ENCODE measurements at places on chromosomes 12 and 14.

DNA sequence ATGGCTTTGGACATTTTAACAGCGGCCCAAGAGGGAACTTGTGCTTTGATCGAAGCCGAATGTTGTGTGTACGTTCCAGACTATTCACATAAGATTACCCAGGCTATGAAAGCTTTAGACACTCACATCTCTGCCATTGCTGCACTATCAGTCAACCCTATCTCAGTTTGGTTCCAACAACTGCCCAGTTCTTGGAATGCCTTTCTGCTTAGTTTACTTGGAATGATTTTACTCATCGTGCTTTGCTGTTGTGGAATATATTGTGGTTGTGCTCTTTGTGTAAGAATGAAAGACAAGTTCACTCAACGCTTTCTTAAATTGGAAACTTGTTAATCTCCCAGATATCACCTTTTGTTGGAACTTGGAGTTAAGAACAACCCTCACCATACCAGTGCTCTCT is 498.2 kb downstream of the GLT1D1 start:
- no peak for DNase-seq

DNA sequence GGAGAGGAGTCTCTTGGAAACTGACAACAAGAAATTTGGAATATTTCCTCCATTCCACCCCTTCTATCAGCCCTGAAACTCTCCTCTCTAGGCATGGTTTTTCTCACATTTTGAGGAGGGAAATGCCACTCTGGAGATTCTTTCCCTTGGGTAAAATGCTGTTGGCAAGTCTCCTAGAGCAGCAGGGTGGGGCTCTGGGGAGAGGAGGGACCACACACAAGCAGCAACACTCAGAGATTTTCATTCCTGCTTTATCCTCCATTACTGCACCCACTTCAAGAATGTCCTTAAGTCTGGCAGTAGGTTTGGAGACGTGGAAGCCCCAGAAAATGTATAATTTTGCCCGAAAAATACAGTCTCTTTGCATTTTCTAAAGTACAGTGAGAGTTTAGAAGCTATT is 130.8 kb upstream of the FLRT2 start:
- DNase-seq = no peak

DNA sequence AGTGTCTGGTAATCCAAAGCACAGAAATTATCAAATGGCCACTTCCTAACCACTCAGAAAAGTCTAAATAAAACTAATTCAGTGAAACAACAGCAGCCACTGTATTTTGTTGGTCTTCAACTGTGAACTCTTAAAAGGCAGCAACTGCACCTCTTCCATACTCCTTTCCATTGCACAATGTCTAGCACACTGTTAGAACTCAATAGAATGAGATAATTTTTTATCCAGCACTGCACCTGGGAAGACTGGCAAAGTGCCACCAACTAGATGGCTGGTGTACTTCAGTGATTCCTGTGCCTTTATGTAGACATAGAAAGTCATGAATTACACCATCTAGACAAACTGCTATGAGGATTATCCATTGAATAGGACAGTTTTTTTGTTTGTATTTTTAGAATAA is 26.2 kb downstream of the LGR5 start:
- no peak for DNase-seq

DNA sequence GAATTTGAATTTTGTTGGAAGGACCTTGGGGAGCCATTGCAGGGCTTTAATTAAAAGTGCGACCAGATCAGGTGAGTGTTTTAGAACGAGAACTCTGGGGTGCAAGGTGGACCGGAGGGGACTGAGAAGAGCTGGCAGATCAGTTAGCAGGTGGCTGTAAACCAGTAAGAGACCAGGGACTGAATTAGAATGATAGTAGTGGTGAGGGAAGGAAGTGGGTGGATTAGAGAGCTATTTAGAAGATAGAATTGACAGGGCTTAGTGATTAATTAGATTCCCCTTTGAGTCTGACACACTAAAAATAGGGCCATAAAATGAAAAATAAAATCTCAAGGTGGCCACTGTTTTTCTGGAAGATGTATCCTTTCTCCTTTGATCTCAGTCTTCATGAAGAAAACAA is 44.8 kb downstream of the PLXNC1 start:
- no peak for DNase-seq

DNA sequence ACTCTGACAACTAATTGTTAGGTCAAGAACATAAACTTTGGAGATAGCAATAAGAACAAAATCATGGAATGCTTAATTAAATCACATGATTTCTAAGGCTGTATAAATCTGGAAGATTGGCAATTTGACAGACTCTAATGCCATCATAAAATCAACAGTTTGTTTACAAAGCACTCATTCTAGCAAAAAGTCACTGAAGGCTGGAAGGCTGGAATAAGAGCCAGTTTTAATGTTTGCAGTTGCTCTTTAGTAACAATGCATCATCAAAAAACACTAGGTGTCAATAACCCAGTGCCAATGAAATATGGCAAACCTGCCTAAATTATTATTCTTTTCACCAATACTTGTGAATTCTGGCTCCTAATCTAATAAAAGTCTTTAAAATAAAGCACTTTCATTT is 65.0 kb downstream of the NUMB start:
- DNase-seq = no peak

DNA sequence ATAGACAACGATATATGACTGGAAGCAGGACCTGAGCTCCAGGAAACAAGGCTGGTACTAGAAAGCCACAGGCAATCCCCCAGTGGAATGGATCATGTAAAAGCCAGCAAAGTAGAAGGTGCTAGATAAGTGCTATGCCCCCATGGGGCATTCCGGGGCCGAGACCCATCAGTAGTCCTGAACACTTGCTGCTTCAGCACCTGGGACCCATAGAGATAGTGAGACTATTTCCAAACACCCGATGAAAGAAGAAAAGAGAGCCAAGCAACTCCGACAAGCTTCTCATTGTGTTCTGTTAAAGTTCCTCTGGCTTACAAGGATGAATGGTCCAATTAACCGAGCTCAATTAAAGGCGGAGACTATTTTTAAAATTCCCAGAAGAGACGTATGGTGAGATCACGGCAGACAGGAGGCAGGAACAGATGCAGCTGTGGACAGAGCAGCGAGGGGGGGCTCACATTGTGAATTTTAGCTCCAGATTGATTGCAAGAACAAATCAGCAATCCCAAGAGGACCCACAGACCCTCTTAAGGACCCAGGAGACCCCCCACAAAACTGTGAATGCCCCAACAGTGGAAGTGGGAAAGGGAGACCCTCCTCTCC is 142.5 kb upstream of the OVCH1 start:
- DNase-seq = no peak

DNA sequence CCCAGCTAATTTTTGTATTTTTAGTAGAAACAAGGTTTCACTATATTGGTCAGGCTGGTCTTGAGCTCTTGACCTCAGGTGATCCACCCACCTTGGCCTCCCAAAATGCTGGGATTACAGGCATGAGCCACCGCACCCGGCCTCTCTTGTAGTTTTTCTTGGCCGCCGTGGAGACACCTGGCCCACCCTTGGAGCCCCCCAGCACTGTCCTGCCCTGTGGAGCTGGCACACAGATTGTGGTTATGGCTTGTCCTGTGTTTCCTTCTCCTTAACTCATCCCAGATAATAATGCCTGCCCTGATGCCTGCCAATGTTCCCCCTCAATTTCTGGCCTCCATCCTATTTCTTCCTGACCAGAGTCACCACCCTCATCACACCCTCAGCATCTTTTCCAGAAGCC is 57.9 kb downstream of the CHGA start:
- no peak for DNase-seq

DNA sequence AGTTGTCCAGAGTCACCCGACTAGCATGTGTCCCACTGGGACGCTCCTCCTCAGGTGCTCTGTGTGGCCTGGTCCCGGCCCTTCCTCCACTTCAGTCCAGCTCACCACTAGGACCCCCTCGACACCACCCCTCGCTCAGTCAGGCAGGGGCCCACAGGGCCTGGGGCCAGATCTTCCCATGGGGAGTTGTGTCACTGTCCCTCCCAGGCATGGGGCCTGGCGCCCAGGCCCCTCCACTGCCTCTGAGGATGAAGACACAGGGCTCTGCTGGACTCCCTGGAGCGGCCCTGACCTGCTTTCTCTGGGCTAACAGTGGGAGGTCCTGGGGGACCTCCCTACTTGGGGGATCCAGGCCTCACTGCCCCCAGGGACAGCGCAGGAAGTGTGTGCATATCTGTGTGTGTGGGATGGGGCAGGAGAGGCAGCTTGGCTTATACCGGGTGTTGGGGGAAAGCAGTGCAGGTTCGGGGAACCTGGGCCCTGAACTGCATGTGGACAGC is 43.8 kb downstream of the KRT80 start:
- no peak for DNase-seq

DNA sequence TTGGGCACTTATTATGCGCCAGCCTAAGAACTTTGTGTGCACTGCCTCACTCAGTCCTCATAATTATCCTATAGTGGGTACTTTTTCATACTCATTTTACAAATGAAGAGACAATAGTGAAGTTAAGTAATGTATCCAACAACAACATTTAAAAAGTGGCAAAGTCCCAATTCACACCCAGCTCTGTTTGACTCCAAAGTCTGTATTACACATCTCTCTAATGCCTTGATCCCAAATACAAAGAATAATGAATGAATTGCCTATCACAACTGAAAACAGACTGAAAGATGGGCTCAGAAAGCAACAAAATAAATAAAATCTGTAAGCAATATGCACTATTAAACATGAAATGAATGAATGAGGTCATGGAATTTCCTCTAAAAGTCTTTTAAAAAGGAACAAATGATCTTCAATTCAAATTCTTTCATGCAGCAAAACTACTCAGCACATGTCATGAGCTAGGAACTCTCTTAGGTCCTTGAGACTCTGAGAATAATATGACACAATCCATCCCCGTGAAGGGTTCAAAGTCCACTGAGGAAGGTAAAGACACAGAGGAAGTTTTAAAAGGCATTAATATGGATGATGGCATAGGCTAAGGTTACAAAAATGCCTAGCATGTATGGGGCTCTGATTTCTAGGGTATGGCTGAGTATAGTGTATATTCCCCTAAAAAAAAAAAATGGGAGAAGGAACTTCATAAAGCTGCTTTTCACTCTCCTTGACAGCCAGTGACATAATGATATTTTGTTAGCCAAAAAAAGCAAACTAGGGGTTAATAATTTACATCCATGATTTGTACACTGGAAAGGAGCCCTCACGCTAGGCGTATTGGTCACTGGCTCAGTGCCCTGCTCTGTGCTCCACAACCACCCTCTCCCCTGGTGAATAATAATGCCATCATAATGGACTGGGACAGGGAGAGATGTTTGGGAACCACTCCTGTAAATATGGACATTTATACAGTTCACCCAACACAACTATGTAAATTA is 103.4 kb downstream of the SLC2A13 start:
- no peak for DNase-seq

DNA sequence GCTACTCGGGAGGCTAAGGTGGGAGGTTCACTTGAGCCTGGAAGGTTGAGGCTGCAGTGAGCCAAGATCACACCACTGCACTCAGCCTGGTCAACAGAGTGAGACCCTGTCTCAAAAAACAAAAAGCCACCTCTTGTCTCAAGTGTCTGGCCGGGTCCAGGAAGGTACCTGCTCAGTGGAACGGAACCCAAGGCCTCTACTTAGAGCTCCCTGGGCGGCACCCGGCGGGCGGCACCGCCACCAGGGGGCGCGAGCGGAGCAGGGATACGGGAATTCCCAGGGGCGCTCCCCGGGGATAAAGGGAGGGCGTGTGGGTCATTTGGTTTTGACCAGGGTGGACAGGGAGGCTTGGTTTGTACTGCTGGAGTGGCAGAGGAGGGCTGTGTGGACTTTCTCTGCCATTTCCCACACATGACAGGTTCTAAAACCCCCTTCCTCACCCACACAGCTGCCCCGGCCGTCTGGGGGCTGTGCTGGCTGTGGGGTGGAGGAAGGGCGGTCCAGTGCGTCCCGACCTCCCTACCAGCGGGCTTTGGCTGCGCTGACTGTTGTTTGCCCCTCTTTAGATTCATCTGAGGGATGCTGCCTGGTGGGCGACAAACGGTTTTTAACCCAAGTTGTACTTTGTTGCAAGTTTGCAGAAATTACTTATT is 91.4 kb downstream of the SETD3 start:
- no peak for DNase-seq

GRCh38 chr14:41606282-41606531 is 469 bp upstream of the LRFN5 start:
- no peak for DNase-seq

DNA sequence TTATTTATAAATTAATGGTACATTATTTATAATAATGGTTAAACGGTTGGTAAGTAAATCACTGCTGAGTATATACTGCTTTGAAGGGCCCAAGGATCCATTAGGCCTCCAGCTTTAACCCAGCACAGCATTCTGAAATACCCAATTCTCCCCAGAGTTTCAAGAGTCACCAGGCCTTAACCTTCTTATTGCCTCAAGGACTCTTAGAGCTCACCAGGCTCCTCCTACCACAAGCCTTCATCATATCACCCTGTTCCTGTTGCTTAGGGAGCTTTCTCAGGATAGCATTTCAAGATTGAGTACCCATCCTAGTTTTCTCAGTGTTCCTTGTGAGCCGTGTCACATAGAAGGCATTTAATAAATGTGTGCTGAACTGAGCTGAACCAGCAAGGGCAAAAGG is 242.5 kb downstream of the FBXL14 start:
- DNase-seq = no peak

GRCh38 chr12:59936534-59936933 is 340.7 kb downstream of the SLC16A7 start:
- DNase-seq = no peak

DNA sequence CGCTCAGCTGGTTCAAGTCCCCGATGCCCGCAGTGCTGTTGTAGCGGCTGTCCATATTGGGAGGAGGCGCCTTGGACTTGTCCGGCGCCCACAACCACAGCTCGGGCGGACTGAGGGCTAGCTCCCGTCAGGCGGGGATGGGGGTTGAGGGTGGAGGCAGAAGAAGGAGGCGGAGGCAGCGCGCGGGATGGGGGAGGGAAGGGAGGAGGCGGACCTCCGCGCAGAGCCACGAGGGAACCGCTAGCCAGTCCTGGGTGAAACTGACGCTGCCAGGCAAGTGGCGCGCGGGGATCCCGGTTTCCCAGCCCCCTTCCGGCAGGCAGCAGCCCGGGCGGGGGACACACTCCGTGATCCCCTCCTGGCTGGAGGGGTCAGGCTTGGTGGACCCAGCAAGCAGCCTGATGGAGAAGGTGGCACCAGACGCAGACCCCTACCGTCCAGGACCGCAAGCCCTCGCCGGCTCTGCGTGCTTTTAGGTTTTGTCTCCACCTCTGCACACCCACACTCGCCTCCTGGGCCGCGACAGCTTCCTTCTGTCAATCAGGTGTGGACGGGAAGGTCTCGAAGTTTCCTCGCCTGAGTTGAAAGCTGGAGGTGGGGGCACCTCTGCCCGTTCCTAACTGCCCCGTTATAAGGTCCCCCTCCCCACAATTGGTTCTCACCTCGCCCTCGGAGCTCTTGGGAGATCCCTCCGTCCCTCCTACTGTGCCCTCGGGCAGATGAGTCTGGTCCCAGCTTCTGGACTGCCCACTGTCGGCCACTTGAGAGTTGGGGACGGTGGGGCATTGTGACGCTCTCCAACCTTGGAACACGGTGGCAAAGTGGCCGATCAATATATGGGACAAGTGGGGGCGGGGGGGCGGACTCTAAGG is at the start of gene CPNE8:
Gene CPNE8, minus strand, starts transcription at position 112 of the 872 bp plus-strand sequence. Its CDS starts 57 bp downstream, at position 55.
- peak; percentile 95 for DNase-seq

GRCh38 chr14:60184146-60184904 is 19.1 kb upstream of the DHRS7 start:
- DNase-seq = no peak
